ENCODE measurements at places on chromosomes 2 and 18.

DNA sequence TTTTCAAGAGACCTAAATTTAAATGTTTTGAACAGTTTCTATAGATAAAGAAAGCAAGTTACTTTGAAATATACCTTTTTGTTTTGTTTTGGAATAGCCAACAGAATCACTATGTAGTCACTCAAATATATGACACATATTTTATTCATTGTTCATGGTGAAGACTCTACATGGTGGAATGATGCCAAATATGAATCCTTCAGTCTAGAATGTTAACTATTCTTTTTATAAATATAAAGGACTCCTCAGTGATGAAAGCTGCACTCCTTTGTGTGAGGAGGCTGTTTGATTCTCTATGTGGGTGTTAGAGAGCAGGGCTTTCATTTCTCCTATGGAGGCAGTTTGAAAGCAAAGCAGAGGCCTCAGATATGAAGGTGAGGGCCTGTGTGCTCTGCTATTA is 396.4 kb upstream of the LRRTM1 start:
- no peak for DNase-seq

GRCh38 chr18:6997808-6998207 is 119.8 kb downstream of the LAMA1 start:
- DNase-seq, result no peak

DNA sequence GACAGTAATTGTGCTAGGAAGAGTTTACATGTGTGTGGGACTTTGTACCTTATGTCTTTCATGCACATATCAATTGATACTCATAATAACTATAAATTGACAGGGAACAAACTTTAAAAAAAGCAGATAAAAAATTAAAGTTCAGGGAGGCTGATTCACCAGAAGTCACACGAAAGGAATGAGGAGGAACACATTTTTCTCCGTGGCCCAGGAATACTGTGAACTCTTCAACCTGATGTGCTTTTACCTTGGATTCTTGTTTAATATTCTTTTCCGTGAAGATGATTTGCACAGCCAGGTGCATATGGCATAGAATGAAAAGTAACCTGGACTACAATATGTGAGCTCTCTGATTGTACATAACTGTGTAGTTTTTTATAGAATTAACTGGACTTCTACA is 326.3 kb downstream of the CDH7 start:
- DNase-seq, result no peak

DNA sequence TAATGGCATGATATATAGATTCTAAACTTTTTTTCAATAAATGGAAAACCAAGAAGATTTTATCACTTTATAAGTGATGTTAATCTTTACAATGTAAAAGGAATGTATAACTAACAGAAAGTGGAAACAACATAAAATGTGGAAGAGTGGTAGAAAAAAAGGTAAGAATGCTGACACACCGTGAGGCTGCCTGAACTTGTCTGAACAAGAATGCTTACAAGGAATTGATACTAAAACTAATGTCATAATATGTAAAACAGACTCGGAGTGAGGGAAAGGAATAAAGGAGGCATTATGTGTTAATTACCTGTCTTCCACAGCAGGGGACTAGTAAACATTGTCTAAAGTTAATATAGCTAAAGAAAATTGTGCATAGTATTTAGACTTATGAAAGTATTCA is 958.8 kb upstream of the TMEFF2 start:
- no peak for DNase-seq

DNA sequence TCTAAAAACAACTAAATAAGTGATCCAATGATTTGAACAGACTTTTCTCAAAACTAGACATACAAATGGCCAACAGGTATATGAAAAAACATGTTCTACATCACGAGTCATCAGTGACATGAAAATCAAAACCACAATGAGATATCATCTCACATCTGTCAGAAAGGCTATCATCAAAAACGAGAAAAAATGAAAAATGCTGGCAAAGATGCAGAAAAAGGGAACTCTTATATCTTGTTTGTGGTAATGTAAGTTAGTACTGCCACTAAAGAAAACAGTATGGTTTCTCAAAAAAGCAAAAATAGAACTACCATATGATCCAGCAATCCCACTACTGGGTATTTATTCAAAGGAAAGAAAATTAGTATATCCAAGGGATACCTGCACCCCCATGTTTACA is 255.3 kb upstream of the FBXO11 start:
- DNase-seq, result no peak

DNA sequence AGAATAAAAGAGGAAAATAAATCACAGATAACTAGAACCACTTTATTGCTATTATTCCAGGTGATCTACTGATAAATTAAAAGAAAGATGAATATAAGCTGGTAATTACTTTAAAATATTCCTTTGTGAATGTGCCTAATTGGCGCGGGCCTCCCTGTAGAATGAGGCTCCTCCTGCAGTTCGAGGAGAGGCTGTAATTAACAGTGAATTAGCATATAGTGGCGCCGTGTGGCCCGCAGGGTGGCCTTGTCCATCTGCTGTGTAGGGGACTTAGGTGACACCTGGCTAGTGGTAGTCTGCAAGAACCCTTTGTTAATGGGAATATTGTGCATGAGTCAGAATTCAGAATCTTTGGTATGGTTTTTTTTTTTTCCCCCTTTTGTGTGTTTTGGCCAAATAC is 119.8 kb downstream of the AGAP1 start:
- no peak for DNase-seq

- DNase-seq, result no peak
Observed at GRCh38 chr18:47949202-47949601, 18.7 kb upstream of the SMAD2 start.

GRCh38 chr2:145410086-145410485 is 890.2 kb upstream of the ZEB2 start:
- DNase-seq, result no peak

GRCh38 chr2:28362991-28363521 is 29.6 kb upstream of the FOSL2 start:
- no peak for DNase-seq

DNA sequence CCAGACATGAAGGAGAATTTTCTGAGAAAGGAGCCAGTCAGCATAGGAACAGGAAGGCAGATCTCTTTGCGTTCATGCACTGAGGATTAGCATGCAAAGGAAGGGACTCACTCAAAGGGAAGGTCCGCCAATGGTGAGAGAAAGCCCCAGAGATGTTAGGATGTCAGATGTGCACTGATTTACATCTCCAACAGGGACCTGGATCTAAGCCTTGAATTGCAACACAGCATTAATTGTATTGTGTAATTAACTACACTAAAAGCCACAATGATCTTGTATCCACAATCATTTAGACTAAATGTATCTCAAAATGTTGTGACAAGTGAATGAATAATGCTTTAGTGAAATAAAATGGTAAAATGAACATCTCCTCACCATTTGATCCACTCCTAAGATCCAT is 4.2 kb downstream of the SERPINB5 start:
- DNase-seq, result no peak

DNA sequence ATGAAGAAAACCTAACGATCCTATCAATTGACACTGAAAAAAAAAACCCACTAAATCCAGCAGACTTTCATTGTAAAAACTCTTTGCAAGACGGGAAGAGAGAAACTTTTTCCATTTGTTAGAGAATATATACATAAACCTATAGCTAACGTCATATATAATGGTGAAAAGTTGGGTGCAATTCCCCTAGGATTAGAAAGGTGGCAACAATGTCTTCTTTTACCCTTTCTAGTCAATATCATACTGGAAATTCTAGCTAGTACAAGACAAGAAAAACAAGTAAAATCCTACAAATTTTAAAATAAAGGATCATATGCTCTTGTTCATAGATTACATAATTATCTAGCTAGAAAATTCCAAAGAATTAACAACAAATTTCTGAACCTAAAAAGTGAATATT is 1596.5 kb upstream of the LRRTM1 start:
- DNase-seq, result no peak

DNA sequence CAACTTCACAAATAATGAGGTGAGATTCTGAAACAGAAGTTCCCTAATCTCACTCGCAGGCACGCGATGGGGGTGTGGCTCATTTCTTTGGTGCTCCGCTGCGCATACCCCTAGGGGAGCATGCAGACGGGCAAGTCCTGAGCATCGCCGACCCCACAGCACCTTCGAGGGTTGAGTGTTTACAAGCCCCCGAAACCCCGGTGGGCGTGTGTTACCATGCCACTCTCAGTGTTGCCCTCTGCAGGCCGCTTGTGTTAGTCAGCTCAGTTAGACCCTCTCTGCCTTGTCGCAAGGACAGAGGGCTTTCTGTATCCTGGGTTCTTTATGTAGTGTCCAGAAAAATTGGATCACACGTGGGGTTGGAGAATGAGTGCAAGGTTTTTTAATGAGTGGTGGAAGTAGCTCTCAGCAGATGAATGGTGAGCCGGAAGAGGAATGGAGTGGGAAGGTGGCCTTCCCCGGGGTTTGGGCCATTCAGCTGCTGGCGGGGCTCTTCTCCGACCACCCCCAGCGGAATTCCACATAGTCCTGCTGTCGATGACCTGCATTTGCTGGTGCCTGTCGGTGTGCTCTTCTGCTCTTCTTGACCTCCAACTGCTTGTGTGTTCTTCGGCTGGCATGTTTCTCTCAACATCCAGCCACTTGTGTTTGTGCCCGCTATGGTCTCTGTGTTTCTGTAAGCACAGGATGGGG is 191.3 kb downstream of the RPRM start:
- no peak for DNase-seq

DNA sequence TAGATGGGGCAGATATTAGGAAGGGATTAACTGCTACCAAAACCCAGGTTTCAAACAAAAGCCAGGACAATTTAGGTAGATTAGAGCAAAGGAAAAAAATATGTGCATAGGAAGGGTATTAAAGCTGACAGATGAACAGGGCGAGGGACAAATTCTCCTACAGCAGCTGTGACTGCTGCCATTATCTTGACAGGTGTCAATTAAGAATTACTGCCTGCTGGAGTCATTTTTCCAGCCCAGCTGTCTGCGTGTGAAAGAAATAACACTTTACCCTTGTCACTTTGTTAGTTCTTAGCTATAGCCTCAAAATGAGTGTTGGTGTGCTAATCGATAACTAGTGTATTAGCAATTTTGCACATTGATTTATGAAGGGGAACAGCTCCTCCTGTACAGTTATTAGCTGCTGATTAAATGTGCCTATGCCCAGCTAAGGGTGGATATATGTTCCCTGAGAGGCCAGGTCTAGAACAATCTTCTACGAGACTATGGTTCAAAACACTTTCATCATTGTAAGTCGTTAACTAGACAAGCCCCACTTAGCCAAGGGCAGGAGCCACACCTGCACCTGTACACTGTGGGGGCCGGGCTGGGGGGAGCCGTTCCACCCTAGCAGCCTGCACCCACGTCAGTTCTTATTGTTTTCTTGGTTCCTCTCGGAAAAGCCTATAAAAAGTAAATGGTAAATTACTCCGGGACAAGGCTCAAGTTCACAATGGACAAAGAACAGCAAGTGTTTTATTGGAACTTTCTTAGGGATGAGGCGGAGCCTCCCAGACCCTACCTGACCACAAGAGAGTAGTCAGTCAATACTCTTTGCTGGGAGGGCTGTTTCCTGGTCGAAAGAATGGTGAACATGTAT is 7.7 kb downstream of the TSHZ1 start:
- DNase-seq, result no peak

DNA sequence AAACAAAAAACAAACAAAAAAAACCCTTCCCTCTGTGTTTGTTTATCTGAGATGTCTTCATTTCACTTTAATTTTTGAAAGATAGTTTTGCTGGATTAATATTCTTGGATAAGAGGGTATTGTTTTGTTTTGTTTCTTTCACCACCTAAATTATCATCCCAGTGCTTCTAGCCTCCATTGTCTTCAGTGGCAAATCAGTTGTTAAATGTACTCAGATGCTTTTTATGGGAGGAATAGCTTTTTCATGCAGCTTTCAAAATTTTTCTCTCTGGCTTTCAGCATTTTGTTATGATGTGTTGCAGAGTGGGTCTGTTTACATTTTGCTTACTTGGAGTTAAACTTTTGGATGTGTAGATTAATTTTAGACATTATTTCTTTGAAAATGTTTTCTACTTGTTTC is 203.5 kb upstream of the DCC start:
- no peak for DNase-seq

DNA sequence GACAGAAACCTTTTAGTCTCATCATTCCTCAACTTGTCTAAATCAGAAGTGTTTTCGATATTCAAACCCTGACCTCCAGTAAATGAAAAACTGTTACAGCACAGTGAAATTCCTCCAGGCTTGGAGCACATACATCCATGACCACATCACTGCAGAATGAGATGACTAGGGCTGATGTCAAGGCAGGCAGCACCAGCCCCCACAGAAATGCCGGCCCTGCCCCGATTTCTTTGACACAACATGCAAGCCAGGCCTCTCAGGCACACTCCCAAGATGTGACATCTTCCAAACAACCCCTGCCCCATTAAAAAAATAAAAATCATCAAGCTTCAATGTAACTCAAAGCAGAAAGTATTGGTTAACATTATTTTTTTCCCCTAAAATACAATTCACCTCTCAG is 103.3 kb downstream of the CTAGE1 start:
- no peak for DNase-seq

- DNase-seq, result no peak
Observed at GRCh38 chr2:186099826-186100225, 361.2 kb downstream of the FSIP2 start.

DNA sequence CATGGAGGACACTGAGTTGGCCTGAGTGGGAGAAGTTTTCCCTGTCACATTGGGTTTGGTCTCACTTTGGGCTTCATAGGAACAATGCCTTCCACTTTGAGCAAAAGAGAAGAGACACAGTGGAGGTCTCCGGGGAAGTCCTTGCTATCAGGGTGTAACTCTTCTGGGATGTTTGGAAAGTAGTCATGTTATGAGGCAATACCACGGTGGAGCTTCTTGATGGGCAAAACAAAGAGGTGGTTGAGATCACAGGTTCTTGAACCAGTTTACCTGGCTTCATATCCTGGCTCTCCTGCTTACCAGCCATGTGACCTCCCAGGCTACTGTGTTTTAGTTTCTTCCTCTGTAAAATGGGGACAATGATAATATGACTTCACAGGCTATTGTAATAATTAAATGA is 478.6 kb downstream of the SLC4A3 start:
- no peak for DNase-seq

GRCh38 chr2:210288408-210288807 is 26.6 kb downstream of the MYL1 start:
- DNase-seq, result no peak

GRCh38 chr2:217886720-217887309 is 116.0 kb downstream of the TNS1 start:
- peak; percentile 81 for DNase-seq

GRCh38 chr2:60998628-60999545 is 18.6 kb upstream of the PEX13 start:
- no peak for DNase-seq

DNA sequence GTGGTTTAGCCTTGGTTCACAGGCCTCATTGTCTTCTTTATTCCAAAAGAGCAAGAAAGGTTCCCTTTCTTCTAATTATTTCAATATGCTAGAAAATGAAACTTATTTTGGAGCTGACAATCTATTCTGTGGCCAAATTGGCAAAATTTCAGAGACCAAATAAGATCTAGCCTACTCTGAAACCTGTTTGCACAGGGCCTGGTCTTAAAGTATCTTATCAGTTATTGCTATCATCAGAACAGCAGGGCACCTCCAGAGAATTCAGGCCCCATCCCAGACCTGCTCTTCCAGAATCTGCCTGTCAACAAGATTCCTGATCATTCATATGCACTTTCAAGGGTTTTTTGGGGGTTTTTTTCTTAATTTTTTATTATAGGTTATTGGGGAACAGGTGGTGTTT is 198.7 kb downstream of the ANAPC1 start:
- no peak for DNase-seq

GRCh38 chr18:12828116-12829051 is 55.7 kb downstream of the PTPN2 start:
- DNase-seq, result no peak

GRCh38 chr18:24976502-24976901 is 375.5 kb downstream of the ZNF521 start:
- no peak for DNase-seq

GRCh38 chr2:134120406-134120732 is 133.5 kb upstream of the MGAT5 start:
- peak; percentile 70 for DNase-seq

All from upper lobe of right lung (tissue), 1 donor.